ENCODE measurements at places on chromosomes 12 and 14.

- DNase-seq, result no peak
Measured at GRCh38 chr12:74021937-74022336, 515.7 kb upstream of the ATXN7L3B start.

GRCh38 chr12:19298836-19299605 is 140.3 kb upstream of the AEBP2 start:
- no peak for DNase-seq

DNA sequence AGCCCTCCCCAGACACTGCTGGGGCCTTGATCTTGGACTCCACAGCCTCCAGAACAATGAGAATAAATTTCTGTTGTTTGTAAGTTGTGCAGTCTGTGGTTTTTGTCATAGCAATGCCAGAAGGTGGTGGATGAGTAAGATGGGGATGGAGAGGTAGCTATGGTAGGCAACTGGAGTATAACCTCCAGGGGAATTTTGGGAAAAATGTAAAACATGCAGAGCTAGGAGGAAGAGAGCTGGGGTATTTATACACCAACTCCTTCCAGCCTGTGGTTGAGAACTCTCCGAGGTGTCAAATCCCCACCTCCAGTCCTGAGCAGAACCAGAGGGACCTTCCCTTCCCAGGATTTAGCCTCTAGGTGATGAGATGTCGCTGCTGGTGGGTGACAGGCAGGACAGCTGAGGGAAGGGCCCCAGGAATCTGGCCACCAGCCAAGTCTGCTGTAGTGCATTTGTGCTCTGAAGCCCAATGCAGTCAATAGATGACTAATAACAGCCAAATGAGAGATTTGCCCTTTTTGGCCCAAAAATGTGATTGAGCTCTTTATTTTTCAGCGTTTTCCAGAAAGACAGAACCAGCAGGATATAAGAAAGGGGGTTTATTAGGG is 19.1 kb upstream of the CEP170B start:
- DNase-seq, result no peak

- DNase-seq, result no peak
Measured at GRCh38 chr12:107921062-107921461, 146.6 kb downstream of the ASCL4 start.

- DNase-seq, result peak; percentile 61
Measured at GRCh38 chr14:104708606-104709268, 15.3 kb upstream of the ADSS1 start.

DNA sequence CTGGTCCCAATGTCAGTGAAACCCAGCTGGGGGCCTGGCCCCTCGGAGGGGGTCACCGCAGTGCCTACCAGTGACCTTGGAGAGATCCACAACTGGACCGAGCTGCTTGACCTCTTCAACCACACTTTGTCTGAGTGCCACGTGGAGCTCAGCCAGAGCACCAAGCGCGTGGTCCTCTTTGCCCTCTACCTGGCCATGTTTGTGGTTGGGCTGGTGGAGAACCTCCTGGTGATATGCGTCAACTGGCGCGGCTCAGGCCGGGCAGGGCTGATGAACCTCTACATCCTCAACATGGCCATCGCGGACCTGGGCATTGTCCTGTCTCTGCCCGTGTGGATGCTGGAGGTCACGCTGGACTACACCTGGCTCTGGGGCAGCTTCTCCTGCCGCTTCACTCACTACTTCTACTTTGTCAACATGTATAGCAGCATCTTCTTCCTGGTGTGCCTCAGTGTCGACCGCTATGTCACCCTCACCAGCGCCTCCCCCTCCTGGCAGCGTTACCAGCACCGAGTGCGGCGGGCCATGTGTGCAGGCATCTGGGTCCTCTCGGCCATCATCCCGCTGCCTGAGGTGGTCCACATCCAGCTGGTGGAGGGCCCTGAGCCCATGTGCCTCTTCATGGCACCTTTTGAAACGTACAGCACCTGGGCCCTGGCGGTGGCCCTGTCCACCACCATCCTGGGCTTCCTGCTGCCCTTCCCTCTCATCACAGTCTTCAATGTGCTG is 11.0 kb downstream of the ZBTB39 start:
- no peak for DNase-seq

GRCh38 chr12:81597928-81598604 is 161.1 kb downstream of the PPFIA2 start:
- no peak for DNase-seq

DNA sequence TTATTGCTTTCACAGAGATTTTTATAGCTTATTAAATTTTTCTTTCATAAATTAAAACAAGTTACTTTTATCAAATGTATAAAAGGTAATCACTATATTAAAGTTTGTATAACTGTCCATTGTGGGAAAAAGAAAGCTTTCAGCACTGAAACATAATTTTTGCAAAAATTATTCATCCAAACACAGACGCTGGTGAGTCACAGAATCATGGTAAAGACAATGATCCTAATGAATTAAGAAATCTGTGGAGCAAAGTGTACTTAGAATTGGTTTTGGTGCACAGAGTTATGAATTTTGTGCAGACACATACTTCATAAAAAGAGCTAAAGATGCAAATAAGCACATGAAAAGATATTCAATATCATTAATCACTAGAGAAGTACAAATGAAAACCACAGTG is 31.7 kb upstream of the C2CD5 start:
- DNase-seq, result no peak

- no peak for DNase-seq
Measured at GRCh38 chr14:40981247-40981646, 625.4 kb upstream of the LRFN5 start.

DNA sequence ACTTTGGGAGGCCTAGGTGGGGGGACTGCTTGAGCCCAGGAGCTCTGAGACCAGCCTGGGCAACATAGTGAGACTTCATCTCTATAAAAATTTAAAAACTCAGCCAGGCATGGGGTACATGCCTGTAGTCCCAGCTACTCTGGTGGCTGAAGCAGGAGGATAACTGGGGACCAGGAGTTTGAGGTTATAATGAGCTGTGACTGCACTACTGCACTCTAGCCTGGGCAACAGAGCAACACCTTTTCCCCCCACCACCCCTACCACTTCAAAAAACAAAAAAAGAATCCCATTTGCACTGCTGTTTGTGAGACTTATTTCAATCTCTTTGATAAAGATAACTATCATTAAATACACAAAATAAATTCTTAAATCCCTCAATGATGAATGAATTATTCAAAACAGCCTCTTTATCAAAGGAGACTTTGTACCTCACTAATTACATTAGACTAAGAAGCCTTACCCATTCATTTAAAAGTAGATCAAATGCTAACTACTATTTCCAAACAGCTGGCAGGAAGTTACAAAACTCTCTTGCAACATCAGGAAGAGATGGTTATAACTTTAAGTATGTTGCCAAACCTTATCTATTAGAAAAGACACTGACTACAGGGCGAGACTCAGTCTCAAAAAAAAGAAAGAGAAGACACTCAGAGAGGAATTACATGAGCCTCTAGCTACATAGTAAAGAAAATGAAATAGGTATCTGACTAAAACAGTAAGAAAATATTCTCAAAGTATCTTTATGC is 14.7 kb downstream of the BLTP3B start:
- no peak for DNase-seq

GRCh38 chr12:52753283-52753682 is 23.9 kb downstream of the KRT76 start:
- no peak for DNase-seq

- DNase-seq, result no peak
Measured at GRCh38 chr14:47269756-47270492, 405.5 kb downstream of the MDGA2 start.

DNA sequence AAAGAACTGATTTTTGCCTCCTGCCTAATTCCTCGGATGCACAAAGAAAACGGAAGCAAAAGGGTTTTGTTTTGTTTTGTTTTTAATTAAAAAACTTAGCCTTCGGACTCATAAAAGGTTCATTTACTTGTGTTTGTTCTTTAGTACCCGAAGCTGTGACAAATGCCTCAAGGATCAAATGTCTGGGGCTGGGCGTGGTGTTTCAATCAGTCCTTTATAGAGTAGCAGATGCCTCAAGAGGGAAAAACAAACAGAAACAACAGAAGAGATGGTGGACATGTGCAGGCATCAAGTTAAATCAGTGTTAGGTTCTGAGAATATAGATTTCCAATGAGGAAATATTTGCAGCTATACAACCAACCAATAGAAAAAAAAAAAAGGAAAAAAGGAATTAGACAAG is 1.6 kb upstream of the WIF1 start:
- no peak for DNase-seq

- no peak for DNase-seq
Measured at GRCh38 chr14:95850429-95850828, 26.2 kb upstream of the TUNAR start.

DNA sequence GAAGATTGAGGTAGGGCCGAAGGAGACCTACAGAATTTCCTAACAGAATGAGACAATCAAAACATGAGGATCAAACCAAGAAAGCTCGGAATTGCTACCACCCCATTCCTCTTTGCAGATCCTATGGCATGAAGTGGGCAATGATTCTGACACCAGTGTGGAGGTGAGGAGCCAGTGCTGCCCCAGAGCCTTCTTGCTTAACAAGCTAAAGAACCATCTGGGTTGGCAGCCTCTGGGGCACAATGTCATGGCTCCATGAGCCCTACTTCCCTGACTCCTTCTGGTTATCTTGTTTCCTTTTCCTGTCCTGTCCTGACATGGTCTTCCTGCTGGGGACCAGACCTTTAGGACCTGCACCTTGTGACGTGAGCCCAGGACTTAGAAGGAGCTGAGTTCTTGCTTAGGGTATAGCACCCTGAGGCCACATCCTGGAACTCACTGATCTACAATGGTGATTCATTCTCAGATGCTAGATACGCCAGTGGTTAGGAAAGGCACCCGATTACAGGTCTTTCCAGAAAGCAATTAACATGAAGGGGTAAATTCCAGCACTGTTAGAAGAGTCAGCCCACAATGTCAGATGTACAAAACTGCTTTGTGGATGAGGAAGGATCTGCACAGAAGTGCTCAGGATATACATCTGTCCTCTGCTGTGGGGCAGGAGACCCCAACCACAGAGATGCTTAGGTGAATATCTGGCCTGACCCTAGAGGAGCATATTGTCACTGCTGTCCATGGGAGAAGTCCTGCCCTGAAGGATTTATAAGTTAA is 324.2 kb downstream of the ZFP36L1 start:
- DNase-seq, result peak; percentile 3

DNA sequence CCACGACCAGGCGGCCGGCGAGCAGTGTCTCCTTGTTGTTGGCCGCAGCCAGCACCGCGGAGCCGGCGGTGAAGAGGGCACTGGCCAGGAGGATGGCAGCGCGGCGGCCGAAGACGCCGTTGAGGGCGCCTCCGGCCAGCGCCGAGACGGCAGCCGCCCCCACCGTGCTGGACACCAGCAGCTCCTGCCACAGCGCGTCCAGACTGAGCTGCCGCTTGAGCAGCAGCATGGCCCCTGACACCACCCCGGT is 691 bp downstream of the SLC2A13 start:
- DNase-seq, result no peak

DNA sequence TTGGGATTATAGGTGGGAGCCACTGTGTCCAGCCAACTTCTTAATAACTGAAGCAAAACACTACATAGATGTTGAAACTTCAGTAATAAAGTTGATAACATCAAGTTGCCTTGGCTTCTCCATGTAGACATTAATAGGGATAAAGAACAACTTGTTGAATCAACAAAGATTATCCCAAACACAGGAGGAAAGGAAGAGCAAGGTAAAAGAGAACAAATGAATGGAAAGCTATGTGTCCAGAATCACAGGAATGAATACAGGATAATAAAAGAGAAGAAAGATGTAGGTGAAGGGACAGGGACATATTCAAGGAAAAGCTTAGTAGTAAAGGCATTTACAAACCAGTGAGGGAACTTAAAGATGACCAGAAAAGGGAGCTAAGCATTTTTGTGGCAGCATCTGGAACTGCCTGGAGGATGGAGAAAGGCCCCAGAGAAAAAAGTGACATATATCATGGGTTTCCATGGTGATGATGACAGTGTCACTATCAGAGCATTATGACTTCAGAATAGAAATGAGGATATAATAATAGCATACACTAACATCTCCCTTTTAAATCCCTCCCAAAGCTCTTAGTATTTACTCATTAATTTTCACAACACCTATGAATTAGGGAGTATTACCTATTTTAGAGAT is 24.0 kb upstream of the MDM1 start:
- DNase-seq, result no peak

DNA sequence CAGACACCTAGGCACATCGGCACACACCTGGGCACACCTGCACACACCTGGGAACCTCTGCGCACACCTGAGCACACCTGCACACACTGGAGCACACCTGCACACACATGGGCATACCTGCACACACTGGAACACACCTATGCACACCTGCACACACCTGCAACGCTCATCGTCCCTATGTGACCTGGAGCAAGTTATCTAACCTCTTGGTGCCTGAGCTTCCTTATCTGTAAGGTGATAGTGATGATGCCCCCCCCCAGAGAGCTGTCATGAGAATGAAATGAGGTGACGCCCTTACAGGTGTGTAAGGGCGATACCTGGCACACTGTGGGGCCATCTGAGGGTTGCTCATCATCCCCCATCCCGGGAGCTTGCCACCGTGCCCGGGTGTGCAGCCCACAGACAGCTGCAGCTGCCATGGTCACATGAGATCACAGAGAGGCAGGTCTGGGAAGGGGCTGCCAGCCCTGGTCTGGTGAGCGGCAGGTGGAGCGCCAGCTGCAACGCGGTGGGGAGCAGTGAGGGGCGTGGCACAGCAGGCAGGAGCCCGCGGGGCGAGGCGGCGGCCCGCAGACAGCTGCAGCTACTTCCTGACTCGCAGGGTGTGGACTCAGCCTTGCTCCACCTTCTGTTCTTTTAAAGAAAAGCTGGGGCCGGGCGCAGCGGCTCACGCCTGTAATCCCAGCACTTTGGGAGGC is 59.9 kb upstream of the FBRSL1 start:
- DNase-seq, result peak; percentile 40

DNA sequence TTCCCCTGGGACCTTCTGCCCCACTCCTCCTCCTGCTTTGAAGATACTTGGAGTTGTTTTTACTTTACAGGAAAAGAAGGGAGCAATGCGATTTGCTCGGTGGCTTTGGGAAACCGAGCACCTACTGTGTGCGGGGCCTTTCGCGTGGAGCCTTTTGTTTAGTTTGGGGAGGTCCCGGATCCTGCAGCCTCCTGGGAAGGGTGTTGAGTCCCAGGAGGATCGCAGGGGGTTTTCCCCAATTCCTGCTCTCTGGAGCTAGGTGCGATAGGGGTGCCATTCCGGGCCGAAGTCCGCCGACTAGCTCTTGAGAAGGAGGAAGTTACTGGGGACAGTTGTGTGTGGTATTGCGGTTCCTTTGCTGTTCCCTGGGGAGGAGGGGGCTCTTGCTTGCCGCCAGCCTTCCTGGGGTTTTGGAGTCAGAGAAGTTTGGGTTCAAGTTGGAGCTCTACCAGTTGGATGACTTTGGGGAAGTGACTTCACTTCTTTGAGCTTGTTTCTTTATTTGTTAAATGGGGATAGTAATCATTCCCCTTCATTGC is 1.1 kb downstream of the BRI3BP start:
- DNase-seq, result no peak

Measured in activated T-helper 9 cell treated with anti-CD3 and anti-CD28 coated beads, Interleukin-2, amount 50 U/mL, for 16 hours (primary cell).